Stimulated activated effector memory CD8-positive, alpha-beta T cell treated with anti-CD3 and anti-CD28 coated beads, Interleukin-12 subunit alpha, Interleukin-12 subunit beta, amount 100 ng/mL, for 72 hours (primary cell): ENCODE measurements at places on chromosomes 5 and 9.

- DNase-seq = no peak
These were observed 16.6 kb downstream of the ATP10B start for GRCh38 chr5:160835376-160835775.

GRCh38 chr5:43192558-43193180, 644 bp downstream of the NIM1K start:
- DNase-seq = no peak

DNA sequence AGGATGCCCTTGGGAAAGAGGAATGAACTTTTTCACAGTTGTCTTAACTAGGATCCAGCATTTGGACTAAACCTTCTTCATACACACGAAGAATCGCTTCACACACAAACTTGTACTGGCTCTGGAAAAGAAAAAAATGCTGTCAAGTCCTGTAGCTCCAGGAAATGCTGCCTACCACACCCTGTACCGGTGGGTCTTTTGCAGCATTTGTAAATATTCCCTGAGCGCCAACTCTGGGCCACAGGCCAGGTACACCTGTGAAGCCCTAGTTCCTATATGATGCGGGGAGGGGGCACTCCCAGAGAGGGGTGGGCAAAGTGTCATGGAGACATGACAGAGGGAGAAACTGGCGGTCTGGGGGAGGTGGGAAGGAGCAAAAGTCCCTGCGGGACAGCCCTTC, 58.7 kb upstream of the EPB41L4B start:
- DNase-seq = no peak

- no peak for DNase-seq
These were observed 15.0 kb downstream of the PSMB7 start for GRCh38 chr9:124399968-124400940.

DNA sequence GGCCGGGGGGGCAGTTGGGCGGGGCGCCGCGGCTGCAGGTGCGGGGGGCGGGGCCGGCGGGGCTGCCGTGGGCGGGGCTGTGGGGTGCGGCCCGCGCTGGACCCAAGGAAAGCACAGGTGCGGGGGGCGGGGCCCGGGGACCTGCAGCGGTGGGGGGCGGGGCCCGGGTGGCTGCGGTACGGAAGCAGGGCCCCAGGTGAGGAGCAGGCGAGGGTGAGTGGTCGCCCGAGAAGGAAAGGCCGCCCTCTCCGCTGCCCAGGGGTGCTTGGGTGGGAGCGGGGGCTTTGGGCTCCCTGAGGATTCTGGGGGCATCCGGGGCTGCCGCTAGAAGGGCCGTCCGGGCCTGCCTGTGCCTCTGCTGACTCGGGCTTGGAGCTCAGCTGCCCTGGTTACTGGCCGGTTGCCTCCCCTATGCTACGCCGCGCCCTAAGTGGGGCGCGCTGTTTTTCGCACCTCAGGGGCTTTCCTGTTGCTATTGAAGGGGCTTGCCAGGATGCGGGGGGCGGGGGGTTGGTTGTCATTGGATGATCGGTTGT, 767 bp downstream of the RALGPS1 start:
- DNase-seq = no peak

DNA sequence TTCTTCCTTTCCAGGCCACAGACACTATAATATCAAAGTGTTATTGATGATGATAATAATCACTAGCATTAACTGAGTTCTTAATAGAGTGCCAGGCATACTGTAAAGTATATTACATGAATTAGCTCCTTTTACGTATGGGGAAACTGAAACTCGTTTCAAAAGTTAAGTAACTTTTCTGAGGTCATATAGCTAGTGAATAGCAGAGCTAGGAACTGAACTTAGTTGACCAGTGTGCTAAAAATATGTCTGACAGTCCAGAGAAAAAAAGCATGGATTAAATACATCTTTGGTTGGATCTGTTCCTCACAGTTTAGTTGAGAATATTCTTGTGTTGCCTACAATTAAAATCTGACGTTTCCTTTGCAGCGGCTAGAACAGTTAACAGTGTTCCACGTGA, 18.4 kb upstream of the CATSPER3 start:
- no peak for DNase-seq

GRCh38 chr9:136791516-136792276, 552 bp downstream of the TMEM141 start:
- DNase-seq = peak; percentile 86

DNA sequence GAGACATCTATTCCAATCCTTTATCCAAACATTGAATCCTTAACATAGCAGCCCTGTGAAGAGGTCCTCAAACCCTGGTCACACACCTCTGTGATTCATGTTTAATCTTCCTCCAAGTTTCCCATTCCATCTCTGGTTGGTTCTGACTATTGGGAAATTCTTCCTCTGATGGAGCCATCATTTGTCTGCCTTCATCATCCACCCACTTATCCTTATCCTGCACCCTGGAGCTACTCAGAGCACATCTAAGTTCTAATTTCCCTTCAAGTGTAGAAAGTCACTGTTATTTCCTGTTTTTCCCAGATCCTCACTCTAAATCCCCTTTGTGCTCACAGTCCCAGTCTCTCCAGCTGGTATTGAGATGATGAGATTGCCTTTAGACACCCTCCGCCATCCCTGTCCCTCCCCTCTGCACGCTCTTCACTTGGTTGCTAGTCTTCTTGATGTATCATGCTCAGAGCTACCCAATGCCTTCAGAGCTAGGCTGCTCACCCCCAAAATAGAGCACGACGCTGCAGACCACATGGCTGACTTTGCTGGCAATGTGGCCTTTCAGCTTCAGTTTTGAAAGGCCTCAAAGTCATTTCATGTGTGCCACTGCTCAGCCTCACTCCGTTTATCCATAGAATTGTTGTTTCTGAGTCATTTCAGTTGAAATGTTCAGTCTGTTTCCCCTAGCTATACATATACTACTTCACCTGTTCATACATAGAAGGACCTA, 154.3 kb downstream of the PALM2AKAP2 start:
- DNase-seq = no peak

DNA sequence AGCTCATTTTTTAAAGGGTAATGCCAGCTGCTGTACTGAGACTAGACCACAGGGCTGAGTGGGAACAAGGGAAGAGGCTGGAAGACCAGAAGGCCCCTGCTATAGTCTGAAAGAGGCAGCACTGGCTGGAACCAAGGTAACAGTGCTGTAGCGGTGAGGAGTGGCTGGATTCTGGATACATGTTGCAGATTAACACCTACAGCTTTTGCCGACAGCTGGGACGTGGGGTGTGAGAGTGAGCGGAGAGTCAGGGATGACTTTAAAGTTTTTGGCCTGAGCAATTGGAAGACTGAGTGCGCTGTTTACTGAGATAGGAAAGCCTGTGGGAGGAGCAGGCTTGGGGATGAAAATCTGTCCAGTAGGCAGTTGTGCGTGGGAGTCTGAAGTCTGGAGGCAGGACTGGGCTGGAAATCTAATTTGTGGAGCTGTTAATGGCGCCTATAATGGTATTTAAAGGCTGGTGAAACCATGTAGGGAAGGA, 26.5 kb downstream of the AQP7 start:
- DNase-seq = no peak

DNA sequence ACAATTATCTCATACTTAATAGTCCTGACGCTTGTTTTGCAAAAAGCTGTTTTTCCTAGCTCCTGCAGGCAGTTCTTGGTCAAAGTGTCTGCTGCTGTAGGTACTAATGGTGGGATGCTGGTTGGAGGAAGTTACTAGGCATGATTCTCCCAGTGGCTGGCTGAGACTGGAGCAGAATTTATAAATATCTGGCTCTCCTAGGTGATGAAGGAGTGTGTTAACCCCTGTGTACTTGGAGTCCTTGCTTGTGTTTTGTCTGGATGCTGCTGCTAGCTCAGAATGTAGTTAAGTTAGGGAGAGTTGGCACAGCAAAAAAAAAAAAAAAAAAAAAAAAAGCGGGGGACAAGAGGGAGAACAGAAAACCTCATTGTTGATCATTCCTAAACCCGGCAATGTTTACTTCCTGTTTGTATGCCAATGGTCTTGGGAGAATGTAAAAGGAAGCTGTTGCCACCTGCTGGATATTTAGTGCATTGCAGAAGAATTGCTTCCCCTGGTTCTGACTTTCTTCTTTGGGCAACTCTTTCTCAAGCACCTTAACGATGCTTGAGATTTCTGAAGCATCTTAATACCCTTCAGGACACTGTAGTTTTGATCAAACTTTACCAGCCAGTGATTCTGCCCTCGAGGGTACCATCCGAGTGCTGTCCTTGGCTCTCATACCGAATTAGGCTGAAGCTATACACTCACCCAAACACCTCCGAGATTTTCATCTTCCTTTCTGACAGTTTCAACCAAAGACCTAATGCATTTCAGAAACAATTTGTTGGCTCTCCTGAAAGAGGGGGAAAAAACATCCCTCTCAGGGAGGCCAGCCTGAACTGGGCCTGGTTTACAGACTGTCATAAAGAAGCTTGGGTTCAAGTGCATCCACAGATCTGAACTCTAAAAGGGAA, 71.7 kb upstream of the WWC1 start:
- DNase-seq = peak; percentile 8

GRCh38 chr5:44506561-44506960, 117.3 kb upstream of the FGF10 start:
- DNase-seq = no peak

- no peak for DNase-seq
These were observed 7.9 kb upstream of the HAND1 start for GRCh38 chr5:154485850-154486426.

- DNase-seq = no peak
These were observed 352.4 kb downstream of the IRX2 start for GRCh38 chr5:2399096-2399495.

GRCh38 chr5:98780390-98780789, 6.9 kb downstream of the RGMB start:
- no peak for DNase-seq

GRCh38 chr5:63553073-63553472, 409.2 kb downstream of the HTR1A start:
- DNase-seq = no peak

DNA sequence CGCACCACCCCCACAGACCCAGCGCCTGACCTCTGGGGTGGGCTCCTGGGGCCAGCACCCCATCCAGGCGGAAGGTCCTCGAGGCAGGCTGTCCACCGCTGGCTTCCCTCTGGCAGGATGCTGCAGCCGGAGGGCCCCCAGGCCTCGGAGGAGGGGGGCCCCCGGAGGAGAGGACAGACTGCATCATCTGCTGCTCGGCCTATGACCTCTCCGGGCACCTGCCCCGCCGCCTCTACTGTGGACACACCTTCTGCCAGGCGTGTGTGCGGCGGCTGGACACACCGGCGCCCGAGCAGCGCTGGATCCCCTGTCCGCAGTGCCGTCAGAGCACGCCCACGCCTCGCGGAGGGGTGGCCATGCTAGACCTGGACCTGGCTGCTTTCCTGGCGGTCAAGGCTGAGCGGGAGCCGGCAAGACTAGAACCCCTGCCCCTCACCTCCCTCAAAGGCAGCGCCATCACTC, 1.2 kb downstream of the RNF224 start:
- no peak for DNase-seq

- no peak for DNase-seq
These were observed 1.9 kb upstream of the CLTB start for GRCh38 chr5:176418251-176418650.

GRCh38 chr9:97740848-97741821, 44.0 kb upstream of the XPA start:
- DNase-seq = peak; percentile 13

- DNase-seq = no peak
These were observed 47.3 kb downstream of the PRLR start for GRCh38 chr5:35182910-35183535.

GRCh38 chr5:1498623-1499416, 24.9 kb downstream of the LPCAT1 start:
- DNase-seq = no peak
